NCI-H460 (cell line): ENCODE measurements at places on chromosomes 7 and 10. TPM values are rescaled to one million over a fixed set of nuclear protein-coding genes. Genes with fewer than 3 reads are reported as not detected.

- DNase-seq = no peak
Measured at GRCh38 chr7:47537716-47538675, 43.9 kb downstream of the TNS3 start.

DNA sequence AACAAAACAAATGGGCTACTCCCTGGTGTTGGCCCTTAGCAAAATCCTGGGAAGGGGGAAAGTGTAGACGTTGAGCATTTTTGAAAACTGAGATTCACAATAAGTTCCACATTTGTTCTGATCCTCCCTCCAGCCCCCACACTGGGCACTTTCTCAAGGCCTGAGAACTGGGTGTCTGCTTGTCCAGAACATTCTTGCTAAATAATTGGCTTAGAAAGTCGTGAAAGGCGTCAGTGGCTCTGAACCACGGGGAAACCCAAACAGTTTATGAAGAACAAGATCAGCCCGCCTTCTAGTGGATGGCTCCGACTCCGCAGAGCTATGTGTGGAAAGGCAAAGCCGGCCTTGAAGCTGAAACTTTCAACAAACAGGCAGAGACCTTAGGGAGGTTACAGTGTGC, 370.1 kb downstream of the PRPF18 start:
- DNase-seq = no peak

Gene MET
- 77.6 and 80.5 TPM in 2 replicates for total RNA-seq

GRCh38 chr10:27997865-27998177, 1.1 kb downstream of the ODAD2 start:
- DNase-seq = no peak

Gene ADAM12
- total RNA-seq = 0.95 and 1.1 TPM in 2 replicates

- no peak for DNase-seq
Measured at GRCh38 chr7:90225181-90225580, 13.6 kb downstream of the STEAP2 start.

DNA sequence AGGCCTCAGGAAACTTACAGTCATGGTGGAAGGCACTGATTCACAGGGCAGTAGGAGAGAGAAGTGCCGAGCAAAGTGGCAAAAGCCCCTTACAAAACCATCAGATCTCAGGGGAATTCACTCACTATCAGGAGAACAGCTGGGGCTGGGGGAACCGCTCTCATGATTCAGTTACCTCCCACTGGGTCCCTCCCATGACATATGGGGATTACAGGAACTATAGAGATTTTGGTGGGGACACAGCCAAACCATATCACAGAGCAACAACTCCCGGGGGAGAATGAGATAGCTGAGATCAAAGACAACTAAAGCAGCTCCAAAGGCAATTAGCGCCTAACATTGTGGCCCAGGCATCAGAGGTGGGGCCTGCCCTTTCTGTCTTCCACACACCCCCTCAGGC, 85.4 kb upstream of the VOPP1 start:
- DNase-seq = no peak

DNA sequence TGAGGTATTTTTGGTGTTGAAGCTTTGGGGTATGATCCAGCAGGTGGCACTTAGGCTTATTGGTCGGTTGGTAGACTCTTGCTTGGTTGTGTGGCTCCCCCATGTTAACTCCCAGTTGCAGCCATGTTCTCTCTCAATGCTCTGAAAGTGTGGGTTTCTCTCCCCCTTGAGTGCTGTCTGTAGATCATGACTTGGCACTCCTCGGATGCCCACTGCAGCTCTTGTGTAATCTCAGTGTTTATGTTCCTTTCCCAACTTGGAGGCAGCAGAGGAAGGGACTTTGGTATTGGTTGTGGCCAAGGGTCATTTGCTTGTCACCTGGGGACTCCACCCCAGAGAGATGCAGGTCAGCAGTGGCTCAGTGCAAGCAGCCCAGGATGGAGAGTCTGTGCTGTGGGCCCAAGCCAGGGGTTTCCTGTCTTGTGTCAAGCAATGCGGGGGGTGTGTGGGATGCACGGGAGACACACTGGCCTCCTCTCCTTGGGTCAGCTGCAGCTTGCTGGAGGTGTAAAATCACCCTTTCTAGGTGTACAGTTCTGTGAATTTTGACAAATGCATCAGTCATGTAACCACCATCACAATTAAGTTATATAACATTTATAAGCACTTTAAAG, 36.9 kb downstream of the PIK3CG start:
- DNase-seq = no peak

DNA sequence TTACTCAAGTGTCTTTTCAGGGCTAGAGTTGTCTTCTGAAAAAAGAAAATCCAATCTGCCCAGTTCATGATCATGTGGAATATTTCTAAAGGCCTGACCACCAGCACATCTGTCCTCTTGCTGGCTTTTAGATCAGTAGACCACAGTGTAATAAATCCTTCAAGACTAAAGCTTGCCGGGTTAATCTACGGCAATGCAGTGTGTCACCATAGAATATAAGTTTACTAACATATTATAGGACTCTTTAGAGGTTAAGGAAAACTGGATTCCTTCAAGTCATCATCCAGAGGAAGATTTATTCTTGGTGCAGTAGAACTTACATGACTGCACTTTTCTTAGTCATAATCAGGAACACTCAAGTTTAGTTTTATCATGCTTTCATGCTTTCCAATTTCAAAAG, 349.5 kb downstream of the SEMA3D start:
- no peak for DNase-seq

Gene DKK1
- 2.4 and 2.7 TPM in 2 replicates for total RNA-seq

GRCh38 chr7:37669818-37670217, 13.7 kb upstream of the GPR141 start:
- DNase-seq = no peak

Gene BBIP1
- total RNA-seq = 95.8 and 110 TPM in 2 replicates

DNA sequence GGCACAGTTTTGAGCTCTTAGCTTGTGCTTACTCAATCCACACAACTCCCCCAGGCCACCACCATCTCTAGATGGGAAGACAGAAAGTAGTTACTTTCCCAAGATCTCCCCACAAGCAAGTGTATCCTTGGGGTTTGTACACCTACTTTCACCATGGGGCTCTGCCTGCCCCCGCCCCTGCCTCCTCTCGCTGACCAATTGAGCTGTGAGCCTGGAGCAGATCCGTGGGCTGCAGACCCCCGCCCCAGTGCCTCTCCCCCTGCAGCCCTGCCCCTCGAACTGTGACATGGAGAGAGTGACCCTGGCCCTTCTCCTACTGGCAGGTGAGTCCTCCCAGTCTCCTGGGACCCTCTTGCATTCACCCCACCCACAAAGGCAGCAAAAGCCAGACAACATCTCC, 2.0 kb downstream of the FXYD4 start:
- DNase-seq = no peak

Gene GARIN1A
- 0.03 and 0.17 TPM in 2 replicates for total RNA-seq

DNA sequence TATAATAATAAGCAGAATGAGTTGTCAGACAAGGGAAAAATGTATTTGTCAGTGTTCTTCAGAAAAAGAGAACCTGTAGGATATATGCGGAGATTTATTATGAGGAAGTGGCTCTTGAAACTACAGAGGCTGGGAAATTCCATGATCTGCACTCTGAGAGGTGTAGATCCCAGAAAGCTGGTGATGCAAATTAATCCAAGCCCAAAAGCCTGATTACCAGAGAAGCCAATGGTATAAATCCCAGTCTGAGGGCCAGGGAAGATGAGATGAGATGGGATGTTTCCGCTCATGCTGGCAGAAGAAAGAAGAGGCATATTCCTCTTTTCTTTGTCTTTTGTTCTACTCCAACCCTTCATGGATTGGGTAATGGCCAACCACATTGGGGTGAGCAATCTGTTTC, 732.8 kb upstream of the IGFBP3 start:
- no peak for DNase-seq

Gene OR9A2
- not detected in 2 replicates for total RNA-seq

DNA sequence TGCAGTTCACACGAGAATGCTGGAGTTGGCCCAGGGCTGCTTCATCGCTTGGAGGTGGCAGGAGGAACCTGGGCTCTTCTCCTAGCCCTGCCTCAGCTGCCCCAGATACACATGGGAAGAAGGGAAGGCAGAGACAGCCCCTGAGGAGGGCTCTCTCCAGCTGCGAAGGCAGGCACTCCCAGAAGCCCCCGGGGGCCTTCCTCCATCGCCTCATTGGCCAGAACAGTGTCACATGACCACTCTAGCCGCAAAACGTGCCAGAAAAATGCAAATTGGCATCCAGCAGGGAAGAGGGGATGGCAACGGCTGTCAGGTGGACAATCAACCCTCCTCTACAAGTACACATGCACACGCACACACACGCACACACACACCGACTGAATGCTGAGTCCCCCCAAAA, 217.8 kb upstream of the FRMD4A start:
- no peak for DNase-seq

- no peak for DNase-seq
Measured at GRCh38 chr7:231030-231857, 38.9 kb downstream of the FAM20C start.

DNA sequence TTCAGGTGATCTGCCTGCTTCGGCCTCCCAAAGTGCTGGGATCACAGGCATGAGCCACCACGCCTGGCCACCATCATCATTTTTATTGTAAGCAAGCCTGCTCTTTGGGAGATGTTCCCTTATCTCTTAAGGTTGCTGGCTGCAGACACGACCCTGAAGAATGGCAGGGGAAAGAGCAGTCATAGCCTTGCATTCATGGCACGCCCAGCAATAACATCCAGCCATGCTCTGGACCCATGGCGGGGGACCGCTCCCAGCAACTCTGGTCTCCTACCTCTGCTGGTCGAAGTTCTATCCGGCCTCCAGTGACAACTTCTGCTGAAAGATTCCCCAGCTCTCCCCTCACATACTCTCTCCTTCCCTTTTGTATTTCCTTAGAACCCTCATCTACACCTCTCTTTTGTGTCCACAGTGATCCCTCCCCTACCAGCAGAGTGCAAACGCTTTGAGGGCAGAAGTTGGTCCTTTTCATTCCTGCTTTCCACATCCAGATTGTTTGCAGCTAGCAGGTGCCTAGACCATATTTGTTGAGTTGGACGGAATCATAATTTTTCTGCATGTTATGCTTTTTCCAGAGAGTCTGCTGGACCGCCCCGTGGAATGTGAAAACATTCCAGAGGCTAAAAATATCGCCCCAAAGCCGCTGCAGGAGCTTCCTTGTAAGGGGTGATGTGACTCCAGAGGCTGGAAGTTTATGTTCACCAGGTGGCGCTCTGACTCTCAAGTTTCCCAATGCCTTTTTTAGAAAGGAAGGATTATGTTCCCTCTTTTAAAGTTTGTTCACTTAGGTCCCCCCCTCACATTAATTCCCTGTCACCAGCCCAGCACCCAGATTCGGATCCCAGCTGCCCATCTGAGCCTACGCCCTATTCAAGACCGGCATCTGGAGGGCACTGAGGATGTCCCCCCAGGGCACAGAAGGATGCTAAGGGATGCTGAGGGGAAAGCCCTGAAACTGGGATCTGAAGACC, 4.3 kb upstream of the MARVELD1 start:
- DNase-seq = no peak

- no peak for DNase-seq
Measured at GRCh38 chr10:80497187-80498077, 40.3 kb upstream of the SH2D4B start.

GRCh38 chr7:101684983-101685330, 55.9 kb upstream of the MYL10 start:
- no peak for DNase-seq

Gene TLX1
- total RNA-seq = not detected in 2 replicates

- DNase-seq = no peak
Measured at GRCh38 chr7:159036916-159037605, 107.6 kb downstream of the VIPR2 start.

Gene JCAD
- 16.0 and 19.1 TPM in 2 replicates for total RNA-seq

GRCh38 chr10:121698336-121698735, 100.1 kb upstream of the FGFR2 start:
- DNase-seq = no peak

GRCh38 chr10:50512743-50513416, 110.9 kb downstream of the SGMS1 start:
- no peak for DNase-seq

Gene C10orf62
- total RNA-seq = 0.12 TPM in 1 of 2 replicates, not detected in the other

GRCh38 chr10:93875032-93875358, 18.8 kb upstream of the SLC35G1 start:
- DNase-seq = no peak

- peak; percentile 66 for DNase-seq
Measured at GRCh38 chr7:41702635-41703371, at the start of gene INHBA. TSS of gene INHBA (minus strand) at chr7:41703090. CDS start at chr7:41700374, 2,716 bp downstream.

GRCh38 chr7:29835718-29836117, 29.4 kb downstream of the WIPF3 start:
- no peak for DNase-seq

DNA sequence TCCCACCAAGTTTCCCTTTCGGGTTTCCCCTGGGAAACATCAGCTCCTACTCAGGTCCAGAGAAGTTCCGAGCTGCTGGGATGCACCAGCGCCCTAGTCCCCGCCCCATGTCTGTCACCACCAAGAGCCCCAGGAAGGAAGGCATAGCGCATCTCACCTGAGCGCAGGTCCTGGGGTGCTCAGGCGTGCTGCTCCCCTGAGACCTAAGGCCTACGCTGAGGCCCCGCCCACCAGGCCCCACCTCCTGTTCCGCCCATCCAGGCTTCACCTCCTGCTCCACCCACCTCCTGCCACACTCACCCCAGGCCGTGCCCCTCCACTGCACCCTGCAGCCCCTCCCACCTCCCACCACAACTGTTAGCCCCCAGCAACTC, 1.2 kb upstream of the TFR2 start:
- DNase-seq = no peak

Gene TUBAL3
- total RNA-seq = 1.6 and 1.9 TPM in 2 replicates

- no peak for DNase-seq
Measured at GRCh38 chr10:28986117-28986792, 302.6 kb upstream of the LYZL1 start.

Gene PRKCQ
- total RNA-seq = 0.22 TPM in 1 of 2 replicates, not detected in the other

Gene AFAP1L2
- 0.06 TPM in 1 of 2 replicates, not detected in the other for total RNA-seq

Gene CYP2C19
- not detected in 2 replicates for total RNA-seq

DNA sequence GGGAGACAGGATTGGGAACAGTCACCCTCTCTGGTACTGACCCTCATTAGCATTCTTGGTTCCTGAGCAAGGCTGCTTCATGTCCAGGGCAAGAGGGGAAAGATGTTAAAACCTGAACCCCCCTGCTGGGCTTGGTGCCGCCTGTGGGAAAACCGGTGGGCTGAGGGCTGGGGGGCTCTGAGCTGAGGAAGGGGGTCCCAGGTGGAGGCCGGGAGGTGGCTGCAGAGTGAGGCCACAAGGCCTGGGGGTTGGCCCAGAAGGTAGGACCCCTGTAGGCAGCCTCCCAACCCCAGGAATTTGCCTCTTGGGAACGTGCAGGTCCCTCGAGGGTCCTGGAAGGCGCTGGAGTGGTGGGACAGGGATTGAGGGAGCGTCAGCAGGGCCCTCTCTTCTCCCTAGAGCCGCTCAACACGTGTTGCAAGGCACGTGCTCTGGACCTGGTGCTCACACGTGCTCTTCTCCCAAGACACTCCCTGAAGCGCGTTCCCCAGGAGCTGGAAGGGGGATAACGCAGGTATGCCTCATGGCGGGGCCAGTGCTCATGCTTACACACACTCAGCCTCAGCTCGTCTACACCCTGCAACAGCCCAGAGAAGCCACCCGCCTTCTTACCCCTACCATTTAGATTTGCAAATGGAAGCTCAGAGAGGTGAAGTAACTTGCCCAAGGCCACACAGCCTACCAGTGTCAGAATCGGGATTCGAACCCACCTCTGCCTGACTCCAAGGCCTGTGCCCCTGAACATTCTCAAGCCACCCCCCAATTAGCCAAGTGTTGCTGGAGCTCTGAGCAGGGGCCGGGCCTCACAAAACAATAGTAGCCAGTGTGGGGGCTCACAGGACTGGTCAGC, 64.4 kb downstream of the LHPP start:
- no peak for DNase-seq

- DNase-seq = peak; percentile 82
Measured at GRCh38 chr7:156764016-156764669, 123.6 kb downstream of the RNF32 start.

Gene WNT2
- not detected in 2 replicates for total RNA-seq

GRCh38 chr7:137626469-137627067, 220.2 kb downstream of the DGKI start:
- peak; percentile 41 for DNase-seq

- no peak for DNase-seq
Measured at GRCh38 chr7:146660839-146661238, 544.2 kb downstream of the CNTNAP2 start.

Gene EGR2
- total RNA-seq = 0.26 and 0.32 TPM in 2 replicates
